ENCODE measurements at places on chromosomes 2 and 18.

DNA sequence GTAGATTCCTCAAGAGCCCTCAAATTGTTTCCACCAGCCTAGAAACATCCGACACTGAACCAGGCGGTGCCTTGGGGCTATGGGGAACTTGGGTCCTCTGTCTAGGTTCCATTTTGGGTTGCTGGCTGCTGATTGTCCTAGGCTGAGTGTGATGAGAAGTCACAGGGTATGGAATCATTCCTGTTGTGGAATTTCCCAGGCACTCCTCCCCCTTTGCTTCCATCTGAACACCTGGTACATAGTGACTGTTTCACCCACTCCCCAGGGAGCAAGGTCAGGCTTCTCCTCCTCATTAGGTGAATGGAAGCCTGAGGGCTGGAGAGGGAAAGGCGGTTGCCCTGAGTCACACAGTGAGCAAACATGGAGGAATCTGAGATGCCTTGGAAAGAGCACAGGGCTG lies 4.5 kb downstream of the KIF3C start:
- no peak for DNase-seq

DNA sequence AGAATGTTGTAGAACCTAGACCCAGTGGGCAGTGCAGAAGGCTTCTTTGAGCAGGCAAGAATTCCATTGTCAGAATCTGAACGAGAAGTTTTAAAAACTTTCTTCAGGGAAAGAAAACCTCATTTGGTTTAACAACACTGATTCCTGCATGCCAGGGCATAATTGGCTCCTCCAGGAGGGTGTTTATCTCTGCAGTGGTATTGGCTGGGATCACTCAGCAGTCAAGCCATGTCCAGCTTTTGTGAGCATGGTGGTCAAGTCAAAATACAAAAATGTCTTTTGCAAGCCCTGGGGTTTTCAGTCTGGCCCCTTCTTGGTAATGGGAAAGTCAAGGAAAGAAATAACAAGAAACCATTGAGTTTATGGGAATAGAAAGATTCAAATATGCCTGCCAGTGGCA lies 28.3 kb downstream of the FHOD3 start:
- no peak for DNase-seq

- DNase-seq, result no peak
These were observed 38.3 kb downstream of the TIMM21 start for GRCh38 chr18:74186661-74187060.

GRCh38 chr2:61770298-61770697 lies 83.6 kb downstream of the FAM161A start:
- DNase-seq, result no peak

GRCh38 chr2:224472137-224472536 lies 70.2 kb upstream of the FAM124B start:
- DNase-seq, result no peak

- DNase-seq, result no peak
These were observed 726.0 kb upstream of the RAB6C start for GRCh38 chr2:129253461-129253812.

- no peak for DNase-seq
These were observed 206.1 kb downstream of the TTC32 start for GRCh38 chr2:19695706-19696105.

GRCh38 chr18:58188996-58189395 lies 145.0 kb downstream of the NEDD4L start:
- no peak for DNase-seq

- no peak for DNase-seq
These were observed 76.0 kb upstream of the ZFP36L2 start for GRCh38 chr2:43302182-43302960.

DNA sequence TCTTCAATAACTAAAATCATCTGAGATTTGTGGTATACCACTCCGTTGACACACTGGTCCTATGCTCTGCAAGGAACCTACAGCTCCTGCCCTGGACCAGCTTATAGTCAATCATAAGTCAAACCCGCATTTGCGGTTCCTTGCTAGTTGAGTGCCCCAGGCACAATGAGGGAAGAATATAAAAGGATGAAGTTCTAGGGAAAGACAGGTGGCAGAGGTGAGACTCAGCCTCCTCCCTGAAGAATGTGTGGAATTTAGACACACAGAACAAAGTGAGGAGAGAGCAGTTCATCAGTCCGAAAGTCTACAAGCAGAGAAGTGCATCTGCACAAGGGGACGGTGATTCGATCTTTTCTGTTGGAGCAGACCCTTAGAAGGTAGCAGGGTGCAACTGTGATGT lies 615.0 kb upstream of the FANCL start:
- DNase-seq, result no peak

- DNase-seq, result no peak
These were observed 151.2 kb downstream of the NDUFA10 start for GRCh38 chr2:239873656-239874635.

- DNase-seq, result no peak
These were observed 20.3 kb upstream of the CHST10 start for GRCh38 chr2:100437751-100438150.

- no peak for DNase-seq
These were observed 137.3 kb upstream of the HNRNPA3 start for GRCh38 chr2:177075254-177075653.

- no peak for DNase-seq
These were observed 150.8 kb downstream of the LDLRAD4 start for GRCh38 chr18:13369353-13369752.

DNA sequence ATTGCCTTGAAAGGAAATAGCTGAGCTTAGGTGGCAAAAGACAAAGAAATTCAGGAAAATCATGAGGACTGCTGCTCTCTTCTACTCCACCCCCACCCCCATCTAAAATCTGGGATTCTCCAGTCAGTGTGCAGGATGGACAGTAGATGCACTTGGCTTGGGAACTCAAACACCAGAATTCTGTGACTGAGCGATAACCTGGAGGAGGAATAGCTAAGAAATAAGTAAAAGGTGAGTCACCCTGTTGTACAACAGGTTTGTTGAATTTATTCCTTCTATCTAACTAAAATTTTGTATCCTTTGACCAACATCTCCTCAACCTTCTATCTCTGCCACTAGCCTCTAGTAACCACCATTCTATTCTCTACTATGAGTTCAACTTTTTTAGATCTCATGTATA lies 1029.9 kb upstream of the ACVR2A start:
- no peak for DNase-seq

DNA sequence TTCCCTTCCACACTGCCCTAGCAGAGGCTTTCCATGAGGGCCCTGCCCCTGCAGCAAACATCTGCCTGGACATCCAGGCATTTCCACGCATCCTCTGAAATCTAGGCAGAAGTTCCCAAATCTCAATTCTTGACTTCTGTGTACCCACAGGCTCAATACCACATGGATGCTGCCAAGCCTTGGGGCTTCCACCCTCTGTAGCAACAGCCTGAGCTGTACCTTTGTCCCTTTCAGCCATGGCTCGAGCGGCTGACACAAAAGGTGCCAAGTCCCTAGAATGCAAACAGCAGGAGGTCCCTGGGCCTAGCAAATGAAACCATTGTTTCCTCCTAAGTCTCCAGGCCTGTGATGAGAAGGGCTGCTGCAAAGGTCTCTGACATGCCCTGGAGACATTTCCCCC lies 744.5 kb upstream of the LINC00305 start:
- no peak for DNase-seq

DNA sequence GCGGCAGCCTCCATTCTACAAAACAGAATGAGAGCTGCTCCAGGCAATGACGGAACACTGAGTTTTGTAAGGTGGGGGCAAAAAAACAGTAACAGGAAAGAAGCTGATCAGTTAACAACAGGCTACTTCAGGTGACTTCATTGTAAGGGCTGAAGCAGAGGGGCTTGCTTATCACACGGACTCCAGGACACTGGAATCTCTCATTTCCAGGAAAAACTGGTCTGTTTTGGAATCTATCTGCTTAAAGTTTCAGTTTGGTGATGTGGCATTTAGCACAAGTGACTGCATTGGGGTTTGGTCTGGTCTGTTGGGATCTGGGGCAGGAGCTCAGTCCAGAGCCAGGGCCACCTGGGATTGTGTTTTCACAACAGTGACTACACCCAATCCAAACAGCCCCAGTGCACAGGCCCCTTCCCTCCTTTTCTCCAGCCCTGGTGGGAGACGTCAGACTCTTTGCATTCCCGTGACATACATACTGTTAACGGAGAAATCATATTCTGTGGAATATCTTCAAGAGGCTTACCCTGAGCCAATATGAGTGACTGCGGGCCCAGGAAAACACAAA lies 14.1 kb downstream of the AMER3 start:
- no peak for DNase-seq

- no peak for DNase-seq
These were observed 195.6 kb downstream of the TMX3 start for GRCh38 chr18:68519336-68519735.

DNA sequence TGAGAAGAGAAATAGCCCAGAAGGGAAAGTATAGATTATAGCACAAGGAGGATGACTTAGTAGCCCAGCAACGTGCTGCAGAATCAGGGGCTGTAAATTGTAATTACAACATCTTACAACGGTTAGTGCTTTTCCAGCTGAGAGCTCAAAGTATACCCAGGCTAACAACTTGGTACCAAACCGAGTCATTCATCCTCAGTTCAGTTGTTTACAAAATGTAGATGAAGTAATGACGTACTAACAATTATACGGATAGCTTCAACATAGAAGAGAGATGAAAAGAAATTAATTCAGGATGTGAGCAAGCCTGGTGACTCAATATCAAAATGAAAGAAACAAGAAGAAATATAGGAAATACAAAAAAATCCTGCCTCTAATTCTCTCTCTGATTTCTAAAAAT lies 99.2 kb downstream of the DYNAP start:
- no peak for DNase-seq

DNA sequence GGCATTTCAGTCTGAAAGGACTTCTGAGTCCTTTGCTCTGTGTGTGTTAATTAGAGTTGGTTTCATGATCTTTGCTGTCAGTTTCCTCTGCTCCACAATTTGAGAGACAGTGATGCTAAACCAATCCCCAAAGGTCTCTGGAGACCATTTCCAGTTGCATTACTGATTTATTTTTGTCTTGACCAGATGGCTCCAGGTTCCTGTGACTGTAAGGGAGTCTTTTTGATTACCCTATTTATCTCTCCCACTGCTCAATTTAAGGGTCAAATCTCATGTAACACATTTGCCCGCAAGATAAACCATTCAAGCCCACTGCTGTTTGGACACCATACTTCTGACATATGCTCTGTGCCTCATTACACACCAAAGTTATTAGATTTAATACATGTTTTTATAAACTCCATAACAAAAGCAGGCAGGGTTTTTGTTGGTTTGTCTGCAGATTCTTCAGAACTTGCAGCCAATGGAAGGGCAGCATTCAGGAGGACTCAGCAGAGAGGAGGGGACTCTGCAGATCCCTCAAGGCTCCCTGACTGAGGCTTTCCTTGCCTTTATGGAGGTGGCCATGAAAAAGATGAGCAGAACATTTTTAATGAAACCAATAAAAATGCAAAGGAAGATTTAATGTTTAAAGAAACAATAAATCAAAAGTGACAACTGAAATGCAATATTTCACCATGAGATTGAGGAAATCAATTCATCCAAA lies 889.3 kb upstream of the CELF4 start:
- DNase-seq, result no peak

DNA sequence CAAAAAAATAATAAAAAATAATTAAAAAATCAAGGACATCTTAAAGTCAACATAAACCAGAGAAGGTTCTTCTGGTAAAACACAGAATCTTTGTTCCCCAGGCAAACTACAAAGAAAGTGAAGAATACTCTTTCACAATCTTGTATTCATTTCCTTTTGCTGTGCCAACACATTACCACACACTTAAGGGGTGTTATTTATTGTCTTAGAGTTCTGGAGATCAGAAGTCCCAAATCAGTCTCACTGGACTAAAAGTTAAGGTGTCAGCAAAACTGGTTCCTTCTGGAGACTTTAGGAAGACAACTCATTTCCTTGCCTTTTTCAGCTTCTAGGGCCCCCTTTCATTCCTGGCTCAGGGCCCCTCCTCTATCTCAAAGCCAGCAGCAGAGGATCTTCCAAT lies 12.2 kb upstream of the CAB39 start:
- DNase-seq, result no peak

GRCh38 chr2:50950996-50951395 lies 80.9 kb downstream of the NRXN1 start:
- no peak for DNase-seq

DNA sequence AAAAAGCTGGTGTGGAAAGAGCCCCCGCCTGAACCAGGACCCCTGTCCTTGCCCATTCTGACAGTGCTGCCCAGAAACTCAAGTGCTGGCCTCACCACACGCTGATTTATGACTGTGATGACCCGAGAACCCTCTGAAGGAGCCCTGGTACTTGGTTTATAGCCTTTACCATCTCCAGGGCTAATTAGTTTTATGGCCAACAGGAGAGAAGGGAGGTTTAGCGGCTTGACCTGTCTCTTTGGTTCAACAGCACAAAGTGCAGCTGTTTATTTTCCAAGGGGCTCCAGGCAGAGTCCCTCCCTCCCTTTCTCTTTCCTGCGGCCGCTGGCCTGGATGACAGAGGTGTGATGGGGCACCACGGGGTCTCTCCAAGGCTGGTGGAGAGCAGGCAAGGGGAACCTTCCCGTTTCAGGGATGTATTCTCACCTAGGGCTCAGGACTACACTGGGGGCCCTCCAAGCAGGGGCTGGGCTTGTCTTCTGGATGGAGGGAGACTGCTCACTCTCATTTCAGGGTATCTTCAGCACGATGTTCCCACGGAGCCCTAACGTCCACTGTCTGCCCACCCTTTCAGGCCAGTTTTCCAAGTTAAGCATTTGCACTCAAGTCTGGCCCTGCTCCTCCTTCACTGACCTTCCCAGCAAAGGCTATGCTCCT lies 174.2 kb upstream of the GLI2 start:
- no peak for DNase-seq

GRCh38 chr2:190119257-190119656 lies 56.7 kb upstream of the MSTN start:
- DNase-seq, result no peak

DNA sequence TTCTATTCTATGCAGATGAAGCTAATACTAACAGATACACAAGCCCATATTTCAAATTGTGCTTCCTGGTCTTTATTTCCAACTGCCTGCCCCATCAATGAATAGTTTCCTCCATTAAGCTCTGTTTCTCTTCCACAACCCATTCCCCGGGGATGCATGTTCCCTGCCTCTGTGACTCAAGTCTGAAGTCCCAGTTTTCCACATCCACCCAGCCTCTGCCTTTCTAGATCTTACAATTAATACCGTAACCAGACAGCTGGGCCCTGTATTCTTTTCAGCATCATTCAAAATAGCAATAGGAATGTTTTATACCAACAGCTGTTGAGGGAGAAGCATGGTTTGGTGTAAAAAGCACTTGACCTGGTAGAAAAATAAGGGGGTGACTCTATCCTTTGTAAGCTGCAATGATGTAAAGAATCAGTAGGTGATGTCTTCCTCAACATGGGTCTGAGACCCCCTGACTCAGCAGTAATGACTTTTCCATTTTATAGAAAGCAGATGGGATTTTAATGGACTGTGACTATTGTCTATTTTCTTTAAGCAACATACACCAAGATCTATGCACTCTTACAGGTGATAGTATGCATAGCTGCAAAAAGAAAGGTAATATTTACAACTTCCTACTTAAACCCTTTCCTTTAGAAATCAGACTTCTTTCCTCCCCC lies 46.1 kb upstream of the DAPL1 start:
- DNase-seq, result no peak

- no peak for DNase-seq
These were observed 13.9 kb downstream of the DYSF start for GRCh38 chr2:71467180-71467815.

Data from stimulated activated CD4-positive, alpha-beta T cell treated with anti-CD3 and anti-CD28 coated beads, Interleukin-1b, Interleukin-23, amount 100 ng/mL, for 1 hour (primary cell).